ENCODE measurements at places on chromosomes 6 and 20.

DNA sequence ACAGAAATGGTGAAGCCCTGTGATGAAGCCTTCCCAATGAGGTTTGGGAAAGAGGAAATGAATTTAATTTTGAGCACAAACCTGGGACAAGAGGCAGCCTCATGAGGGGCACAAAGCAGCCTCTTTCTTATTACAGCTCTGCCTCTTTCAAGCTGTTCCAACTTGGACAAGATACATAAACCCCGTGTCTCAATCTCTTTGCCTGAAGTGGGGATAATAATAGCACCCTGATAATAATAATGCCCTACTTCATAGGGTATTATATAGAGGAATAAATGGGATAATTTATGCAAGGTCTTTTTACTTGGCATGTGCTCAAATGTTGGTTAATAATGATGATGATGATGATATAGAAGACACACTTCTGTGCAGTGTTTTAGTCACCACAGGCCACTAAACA is 91.1 kb upstream of the PLN start:
- DNase-seq, result no peak

DNA sequence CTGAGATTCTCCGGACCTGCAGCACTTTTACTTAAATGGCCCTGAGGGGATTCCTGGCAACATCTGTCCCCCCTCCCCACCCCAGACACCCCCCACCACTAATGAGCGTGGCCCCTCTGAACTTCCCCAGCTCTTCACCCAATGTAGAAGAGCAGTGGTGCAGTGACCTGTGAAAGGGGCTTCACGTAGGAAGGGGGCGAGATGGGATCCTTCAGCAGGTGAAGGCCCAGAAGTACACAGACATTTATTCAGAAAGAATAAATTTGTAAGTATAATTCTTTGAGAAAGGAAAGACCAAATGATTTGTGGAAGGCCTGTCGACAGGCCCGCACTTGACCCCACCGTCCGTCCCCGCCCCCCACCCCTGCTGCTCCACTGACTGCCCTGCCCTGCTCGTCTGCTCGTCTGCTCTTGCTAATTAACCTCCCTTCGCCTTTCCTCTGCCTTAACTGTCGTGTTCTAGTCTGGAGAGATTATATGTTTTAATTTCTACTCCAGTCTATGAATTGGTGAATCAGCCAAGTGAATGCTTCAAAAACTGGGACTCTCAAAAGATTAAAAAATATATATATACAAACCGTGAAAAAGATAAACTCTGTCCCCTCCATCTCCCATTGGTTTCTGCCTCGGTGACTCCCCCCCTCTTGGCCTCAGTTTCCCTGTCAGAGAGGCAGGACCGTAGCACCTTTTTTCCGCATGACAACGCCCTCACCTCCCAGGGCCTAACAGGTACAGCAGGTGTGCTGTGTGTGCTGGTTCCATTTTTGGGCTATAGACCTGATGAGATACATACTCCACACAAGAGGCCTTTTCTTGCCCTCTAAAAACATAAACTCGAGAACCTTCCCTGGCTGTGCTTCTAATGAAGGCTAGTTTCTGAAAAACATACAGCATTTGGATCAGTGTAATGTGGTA is 49.2 kb downstream of the GNAS start:
- no peak for DNase-seq

DNA sequence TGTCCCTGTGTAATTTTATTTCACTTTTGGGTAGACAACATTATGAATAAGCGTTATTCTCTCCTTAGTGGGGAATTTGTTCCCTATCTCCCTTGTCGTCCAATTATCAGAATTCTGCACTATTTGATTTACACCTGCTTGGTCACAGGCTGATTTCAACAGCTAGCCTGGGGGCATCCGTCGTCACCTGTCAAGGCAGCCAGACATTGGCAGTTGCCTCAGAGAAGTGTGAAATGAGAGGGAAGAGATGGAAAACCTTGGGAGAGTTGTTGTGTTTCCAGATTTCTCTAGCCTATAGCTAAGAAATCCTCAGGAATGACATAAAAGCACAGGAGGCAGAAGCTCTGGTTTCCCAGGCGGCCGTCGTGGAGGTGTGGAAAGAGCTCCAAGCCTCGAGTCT is 891 bp upstream of the GHRH start:
- no peak for DNase-seq

DNA sequence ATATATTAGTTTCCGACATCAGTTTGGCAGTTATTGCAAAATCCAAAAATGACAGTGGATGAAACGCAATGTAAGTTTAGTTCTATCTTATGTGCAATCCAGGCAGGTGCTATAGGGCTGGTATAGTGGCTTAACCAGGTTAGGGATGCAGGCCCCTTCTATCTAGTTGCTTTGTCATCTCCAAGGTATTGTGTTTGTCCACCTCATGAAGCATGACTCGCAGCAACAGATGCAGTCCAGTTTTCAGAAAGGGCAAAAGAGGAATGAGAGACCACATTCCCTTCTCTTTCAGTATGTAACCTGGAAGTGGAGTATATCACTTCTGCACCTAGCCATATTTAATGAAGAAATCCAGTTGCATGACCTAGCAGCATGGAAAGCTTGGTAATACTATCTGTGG is 59.7 kb downstream of the PKIB start:
- no peak for DNase-seq

GRCh38 chr6:69019832-69020231 is 384.8 kb downstream of the ADGRB3 start:
- DNase-seq, result no peak

DNA sequence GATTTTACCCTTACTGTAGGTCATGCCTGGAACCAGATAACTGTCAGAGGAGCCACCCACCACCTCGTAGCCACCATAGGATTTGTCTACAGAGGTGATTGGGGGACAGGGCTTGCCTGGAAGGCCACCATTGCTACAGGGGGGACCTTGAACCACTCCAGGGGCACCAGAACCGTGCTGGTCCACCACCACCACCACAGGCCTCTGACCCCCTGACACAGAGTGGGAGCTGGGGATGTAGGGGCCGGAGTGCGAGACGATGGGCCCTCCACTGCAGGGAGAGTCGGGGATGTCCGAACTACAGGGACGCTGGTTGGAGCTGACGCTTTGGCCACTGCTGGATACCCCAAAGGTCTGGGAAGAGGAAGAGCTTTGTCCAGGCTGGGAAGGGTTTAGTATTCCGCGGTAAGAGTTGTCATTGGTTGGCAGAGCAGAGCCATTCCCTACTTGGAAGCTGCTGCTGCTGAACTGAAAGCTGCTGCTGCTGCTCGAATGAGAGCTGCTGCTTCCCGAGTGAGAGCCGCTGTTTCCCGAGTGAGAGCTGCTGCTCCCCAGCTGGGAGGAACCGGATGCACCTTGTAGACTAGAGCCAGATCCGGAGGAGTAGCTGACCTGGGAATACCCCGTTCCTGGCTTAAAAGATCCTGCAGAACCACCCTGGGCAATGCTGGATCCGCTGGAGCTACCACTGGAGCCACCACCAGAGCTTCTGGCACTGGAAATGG is 2.2 kb downstream of the PSORS1C1 start:
- no peak for DNase-seq

- DNase-seq, result no peak
Measured at GRCh38 chr6:107102414-107102805, 12.9 kb downstream of the BEND3 start.

- DNase-seq, result no peak
Measured at GRCh38 chr6:139925894-139926641, 551.6 kb upstream of the CITED2 start.

DNA sequence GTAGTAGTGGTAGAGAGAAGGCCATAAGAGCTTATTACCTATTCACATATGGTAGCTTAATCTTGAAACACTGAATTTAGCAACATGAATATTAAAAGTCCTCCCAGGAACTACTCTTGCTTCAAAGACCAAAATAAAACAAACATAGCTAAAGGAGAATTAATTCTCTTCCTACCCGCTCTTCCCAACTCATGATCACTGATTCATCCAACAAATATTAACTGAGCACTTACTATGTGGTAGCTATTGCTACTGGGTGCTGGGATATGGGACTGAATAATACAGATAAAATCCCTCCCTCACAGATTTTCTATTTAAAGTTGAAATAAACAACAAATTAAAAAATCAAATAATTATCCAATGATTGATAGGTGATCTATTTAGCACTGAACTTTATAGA is 287.1 kb downstream of the BTBD9 start:
- DNase-seq, result no peak

GRCh38 chr6:116572162-116572561 is 858 bp downstream of the RWDD1 start:
- peak; percentile 26 for DNase-seq

DNA sequence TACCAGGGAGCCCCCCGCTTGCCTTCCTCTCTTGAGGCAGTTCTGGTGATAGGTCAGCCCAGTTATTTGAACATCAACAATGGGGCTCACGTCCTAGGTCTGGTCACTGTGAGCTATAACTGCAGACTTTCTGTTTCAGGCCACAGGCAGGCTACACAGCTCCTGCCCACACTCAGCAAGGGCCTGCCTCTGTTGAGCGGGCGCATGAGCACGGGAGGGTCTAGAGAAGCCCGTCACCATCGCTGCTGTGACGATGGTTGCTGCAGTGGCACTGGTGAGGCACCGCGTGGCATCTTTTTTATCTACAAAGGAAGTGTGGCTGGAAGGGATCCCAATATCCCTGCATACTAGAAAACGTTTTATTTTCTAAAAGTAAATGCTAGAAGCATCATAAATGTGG is 77.8 kb downstream of the RAMACL start:
- no peak for DNase-seq

GRCh38 chr6:165229216-165229615 is 80.2 kb downstream of the C6orf118 start:
- DNase-seq, result no peak

DNA sequence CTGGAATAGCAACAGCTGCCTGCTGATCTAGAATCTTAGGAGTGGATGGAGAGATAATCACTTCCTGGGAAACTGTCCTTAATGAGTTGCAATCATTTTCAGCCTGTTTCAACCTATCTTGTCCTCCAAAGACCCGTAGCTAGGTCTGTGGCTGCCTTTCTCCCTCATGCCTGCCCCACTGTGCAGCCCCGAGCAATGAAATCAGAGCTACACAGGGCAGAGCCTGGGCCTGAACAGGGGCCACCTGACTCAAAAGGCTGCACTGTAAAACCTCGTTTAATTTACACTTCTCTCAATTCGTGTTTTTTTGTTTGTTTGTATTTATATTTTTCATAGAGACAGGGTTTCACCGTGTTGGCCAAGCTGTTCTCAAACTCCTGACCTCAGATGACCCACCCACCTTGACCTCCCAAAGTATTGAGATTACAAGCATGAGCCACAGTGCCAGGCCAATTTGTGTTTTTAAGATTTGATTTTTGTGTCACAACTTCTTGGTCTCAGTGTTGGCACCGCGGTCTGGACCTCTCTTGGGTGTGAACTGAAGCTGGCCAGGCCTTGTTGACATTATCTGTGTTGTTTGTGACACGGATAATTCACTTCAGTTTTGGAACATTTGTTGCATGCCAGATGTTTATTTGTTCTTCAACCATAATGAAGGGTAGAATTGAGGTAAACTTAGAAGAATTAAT is 21.5 kb downstream of the GGTLC1 start:
- no peak for DNase-seq

- no peak for DNase-seq
Measured at GRCh38 chr20:56572172-56572571, 39.1 kb downstream of the FAM209B start.

DNA sequence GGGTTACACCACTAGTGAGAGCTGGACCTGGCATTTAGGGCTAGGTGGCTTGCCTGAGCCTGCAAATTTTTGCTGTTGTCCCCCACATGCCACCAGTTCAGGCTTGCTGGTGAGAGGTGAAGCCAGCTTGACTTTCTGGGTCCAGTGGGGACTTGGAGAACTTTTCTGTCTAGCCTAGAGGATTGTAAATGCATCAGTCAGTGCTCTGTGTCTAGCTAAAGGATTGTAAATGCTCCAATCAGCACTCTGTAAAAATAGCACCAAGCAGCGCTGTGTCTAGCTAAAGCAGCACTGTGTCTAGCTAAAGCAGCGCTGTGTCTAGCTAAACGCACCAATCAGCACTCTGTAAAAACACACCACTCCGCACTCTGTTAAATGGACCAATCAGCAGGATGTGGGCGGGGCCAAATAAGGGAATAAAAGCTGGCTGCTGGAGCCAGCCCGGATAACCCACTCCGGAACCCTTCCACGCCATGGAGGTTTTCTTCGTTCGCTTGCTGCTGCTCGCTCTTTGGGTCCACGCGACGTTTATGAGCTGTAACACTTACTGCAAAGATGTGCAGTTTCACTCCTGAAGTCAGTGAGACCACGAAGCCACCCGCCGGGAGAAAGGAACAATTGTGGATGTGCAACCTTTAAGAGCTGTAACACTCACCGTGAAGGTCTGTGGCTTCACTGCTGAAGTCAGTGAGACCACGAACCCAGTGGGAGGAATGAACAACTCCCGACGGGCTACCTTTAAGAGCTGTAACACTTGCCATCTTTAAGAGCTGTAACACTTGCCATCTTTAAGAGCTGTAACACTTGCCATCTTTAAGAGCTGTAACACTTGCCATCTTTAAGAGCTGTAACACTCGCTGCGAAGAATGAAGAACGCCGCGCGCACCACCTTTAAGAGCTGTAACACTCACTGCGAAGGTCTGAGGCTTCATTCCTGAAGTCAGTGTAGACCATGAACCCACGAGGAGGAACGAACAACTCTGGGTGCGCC is 27.3 kb downstream of the GMPR start:
- DNase-seq, result peak; percentile 14

DNA sequence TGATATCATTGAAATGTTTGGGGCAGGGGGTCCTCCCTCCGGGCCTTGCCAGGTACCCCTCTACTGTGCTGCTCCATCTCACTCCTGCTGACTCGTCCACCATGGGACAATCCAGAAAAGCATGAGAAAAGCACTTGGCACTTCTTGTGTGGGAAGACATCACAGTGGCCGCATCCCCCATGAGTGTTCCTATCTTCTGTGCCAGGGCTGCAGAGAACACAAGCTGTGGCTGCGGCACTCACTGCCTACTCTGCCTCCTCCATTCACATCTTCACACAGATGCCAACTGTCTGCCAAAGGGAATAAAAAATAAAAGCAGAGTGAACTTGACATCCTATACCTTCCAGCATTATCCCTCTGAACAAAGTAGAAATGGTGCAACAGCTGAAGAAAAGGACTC is 117.4 kb upstream of the PROKR2 start:
- DNase-seq, result no peak

Data from activated CD8-positive, alpha-beta T cell treated with anti-CD3 and anti-CD28 coated beads for 36 hours (primary cell).